ENCODE measurements at places on chromosomes 1 and 21. TPM values are rescaled to one million over a fixed set of nuclear protein-coding genes. Genes with fewer than 3 reads are reported as not detected.

DNA sequence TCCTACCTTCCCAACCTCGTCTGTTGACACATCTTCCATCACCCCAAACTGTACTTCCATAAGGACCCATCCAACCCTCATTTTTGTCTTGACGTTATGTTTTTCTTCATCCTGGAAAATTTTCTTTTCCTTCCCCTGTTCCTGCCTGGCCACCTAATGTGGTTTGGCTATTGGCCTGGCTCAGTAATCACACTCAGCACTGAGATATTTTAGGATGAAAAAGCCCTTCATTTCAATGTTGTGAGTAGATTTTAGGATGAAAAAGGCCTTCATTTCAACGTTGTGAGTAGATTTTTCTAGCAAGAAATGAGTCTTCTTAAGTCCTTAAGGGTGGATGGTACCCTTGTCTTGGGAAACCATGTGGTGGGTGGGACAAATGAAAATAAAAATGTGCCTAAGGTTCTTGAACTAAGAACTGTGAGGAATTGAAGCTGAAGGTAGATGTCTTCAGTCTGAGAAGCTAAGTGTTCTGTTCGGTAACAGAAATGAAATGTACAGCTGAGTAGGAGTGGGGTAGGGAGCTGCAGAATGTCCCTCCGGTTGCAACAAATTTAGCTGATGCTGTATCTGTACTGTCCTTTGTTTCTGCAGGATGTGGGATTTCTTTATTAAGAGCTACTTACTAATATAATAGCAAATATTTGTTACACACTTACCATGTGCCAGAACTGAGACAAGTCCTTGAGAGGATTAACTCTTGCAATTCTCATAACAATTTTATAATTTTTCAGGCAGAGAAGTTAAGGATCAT, 36.1 kb downstream of the DNTTIP2 start:
- DNase-seq = no peak

DNA sequence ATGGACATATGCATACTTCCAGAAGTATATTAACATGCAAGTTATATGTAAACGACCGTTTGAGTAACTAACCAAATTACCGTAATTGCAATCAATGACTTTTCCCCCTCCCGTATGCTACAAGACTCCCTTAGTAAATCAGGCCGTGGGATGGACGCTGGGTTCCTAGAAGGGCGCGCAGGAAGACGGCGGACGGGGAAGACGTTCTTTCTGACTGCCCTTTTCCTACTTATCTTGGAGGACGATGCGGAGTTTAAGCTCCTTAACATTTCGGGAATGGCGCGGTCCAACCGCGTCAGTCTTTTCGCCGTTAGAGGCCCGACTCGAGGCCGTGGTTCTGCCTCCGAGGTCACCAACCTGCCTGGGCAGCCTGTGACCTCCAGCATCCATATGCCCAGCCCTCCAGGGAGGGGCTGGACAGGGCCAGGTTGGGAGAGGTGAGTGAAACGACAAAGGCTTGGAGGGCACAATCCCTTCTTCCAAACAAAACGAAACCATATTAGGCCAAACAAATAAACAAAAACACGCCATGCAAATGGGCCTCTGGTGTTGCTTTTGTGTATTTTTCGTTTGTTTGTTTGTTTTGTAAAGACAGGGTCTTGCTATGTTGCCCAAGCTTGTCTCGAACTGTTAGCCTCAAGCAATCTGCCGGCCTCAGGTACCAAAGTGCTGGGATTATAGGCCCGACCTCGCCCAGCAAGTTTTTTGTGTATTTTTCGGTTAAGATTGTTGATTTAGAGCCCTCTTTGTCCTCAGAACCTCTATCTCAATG, 873 bp upstream of the PI4KB start:
- DNase-seq = no peak

DNA sequence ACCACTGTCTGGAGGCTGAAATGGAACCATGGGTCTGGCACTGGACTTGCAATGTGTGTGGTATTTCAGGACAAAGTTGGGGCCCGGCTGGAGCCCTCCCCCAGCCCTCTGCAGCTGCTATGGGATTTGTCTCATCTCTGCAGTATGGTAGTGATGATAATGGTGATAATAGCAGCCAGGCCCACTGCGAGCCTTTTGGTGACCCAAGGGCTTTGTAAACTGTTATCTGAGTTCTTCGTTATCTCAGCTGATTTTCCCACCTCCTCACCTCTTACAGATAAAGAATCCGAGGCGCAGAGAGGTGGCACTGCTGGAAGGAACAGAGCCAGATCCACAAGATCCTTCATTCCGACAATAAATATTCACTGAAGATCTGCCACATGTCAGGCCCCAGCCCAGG, 11.7 kb upstream of the WNT4 start:
- peak; percentile 57 for DNase-seq

GPR37L1 gene
- not detected for polyA plus RNA-seq

DNA sequence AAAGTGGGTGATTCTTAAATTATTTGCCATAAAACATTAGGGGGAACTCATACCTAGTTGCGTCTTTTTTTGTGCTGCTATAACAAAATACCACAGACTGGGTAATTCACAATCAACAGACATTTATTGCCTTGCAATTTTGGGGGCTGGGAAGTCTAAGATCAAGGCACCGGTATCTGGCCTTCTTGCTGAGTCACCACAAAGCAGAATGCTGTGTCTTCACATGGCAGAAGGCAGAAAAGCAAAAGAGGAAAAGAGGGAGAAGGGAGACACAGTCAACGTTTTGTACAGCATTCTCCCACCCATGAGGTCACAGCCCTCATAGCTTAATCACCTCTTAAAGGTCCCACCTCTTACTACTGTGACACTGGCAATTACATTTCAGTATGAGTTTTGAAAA, 291.0 kb downstream of the CHRM3 start:
- no peak for DNase-seq

Measured in SK-N-SH (cell line).